ENCODE measurements at places on chromosomes 16 and 17.

DNA sequence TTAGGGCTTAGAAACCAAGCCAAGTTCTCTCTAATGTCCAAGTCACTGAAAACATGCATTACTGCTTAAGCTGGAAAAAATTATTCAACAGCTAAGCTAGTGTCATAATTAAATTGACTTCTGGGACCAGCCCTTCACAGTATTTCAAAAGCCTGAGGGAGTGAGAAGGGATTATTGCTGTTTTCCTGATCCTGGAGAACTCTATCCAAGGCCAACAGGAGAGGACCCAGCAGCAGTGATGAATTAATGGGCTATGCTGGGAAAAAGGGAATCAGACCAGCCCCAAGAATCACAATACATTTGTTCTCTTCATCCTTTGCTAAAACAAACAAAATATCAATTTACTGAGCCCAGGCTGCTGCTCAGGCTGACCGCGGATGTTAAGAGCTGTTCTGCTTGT is 34.5 kb upstream of the CLEC3A start:
- peak; percentile 67 for DNase-seq

- no peak for DNase-seq
Observed at GRCh38 chr17:81511554-81511803, 1.1 kb downstream of the ACTG1 start.

DNA sequence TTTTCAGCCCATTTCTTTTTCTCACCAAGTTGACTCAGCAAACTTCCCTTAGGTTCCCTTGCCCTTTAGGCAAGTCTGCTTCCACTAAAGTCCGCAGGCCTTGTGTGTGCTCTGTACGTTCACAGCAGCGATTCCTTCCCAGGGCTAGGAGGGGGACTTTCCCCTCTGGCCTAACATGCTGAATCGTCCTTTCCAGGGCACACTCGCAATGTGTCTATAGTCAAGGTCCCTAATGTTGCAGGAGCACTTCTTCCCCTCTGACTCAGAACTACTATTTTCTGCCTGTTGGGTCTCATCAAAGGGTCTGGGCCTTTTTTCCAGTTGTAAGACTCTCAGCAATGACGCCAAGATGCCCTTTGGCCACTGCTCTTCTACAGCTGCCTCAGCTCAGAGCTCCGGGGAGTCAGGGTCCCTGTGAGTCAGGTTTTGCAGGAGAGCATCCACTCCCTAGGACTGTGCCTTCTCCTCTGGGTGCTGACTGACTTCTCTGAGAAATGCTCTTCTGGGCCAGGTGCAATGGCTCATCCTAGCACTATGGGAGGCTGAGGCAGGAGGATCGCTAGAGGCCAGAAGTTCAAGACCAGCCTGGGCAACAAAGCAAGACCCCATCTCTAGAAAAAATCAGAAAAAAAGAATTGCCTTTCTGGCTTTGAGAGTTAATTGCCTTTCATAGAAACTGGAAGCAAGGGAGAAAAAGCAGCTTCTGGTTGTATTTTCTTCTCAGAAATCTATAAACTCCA is 64.4 kb upstream of the TBX2 start:
- no peak for DNase-seq

- peak; percentile 36 for DNase-seq
Observed at GRCh38 chr17:1312261-1312870, 32.9 kb downstream of the TRARG1 start.

GRCh38 chr16:2475413-2476344 is 752 bp downstream of the TBC1D24 start:
- no peak for DNase-seq

- DNase-seq = no peak
Observed at GRCh38 chr16:50722960-50723359, 18.9 kb upstream of the CYLD start.

DNA sequence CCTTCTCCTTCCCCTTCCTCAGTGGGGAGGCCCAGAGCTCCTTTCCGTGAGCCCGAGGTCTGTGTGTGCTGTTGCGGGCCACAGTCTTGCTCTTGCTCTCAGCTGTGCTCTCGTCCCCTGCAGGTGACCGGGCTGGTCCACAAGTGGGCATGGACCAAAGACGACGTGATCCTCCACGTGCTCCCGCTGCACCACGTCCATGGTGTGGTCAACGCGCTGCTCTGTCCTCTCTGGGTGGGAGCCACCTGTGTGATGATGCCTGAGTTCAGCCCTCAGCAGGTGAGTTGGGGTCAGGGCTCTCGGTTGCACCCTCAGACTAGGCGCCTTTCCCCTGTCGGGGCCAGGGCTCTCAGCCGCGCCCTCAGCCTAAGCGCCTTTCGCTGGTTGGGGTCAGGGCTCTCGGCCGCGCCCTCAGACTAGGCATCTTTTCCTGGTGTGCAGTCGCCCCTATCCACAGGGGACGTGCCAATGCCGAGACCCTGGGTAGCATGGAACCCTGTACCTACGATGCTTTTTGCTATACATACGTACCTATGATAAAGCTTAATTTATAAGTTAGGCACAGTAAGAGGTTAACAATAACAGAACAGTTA is 8.9 kb downstream of the ACSF3 start:
- DNase-seq = no peak

DNA sequence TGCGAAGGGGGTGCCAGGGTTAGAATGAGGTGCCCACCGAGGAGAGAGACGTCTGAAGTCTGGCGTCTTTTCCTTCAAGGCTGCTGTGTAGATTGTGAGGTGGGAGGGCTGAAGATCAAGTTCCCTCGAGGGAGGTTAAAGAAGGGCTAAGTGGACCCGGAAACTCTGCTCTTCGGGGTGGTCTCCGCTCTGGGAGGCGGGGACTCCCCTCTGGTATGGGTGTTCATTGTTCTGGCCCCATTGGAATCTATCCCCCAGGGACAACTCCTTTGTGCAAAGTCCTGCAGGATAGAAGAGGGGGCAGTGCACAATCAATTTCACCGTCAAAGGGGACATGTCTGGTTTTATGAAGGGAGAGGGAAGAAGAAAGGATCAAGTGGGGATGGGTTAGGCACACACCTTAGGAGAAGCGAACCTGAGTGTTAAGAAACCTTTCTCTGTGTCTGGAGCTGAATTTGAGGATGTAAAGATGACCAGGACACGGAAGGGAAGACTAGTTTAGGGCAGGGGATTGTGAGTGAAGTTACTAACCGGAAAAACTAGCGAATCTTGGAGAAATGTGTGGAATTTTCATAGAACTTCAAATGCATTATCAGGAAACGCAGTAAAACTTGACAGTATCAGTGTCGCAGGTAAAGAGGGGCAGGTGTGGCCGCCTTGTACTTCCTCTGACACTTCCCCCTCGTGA is 809 bp upstream of the RAB34 start:
- no peak for DNase-seq

GRCh38 chr16:54233615-54234014 is 53.0 kb downstream of the IRX3 start:
- peak; percentile 81 for DNase-seq

DNA sequence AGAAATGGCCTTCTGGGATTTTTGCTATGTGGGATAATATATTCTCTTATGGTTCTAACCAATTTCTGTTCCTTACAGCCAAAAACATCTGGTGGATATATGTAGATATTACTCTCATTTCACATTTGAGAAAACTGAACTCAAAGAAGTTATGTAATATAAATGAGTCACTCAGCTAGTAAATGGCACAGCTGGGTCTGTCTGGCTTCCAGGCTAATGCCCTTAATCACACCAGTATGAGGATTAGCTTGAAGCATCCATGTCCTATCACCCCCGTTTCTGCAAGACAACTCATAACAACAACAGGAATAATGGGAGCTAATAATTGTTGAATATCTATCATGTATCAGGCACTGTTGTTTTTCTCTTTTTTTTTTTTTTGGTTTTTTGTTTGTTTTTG is 34.4 kb upstream of the USP7 start:
- peak; percentile 77 for DNase-seq

DNA sequence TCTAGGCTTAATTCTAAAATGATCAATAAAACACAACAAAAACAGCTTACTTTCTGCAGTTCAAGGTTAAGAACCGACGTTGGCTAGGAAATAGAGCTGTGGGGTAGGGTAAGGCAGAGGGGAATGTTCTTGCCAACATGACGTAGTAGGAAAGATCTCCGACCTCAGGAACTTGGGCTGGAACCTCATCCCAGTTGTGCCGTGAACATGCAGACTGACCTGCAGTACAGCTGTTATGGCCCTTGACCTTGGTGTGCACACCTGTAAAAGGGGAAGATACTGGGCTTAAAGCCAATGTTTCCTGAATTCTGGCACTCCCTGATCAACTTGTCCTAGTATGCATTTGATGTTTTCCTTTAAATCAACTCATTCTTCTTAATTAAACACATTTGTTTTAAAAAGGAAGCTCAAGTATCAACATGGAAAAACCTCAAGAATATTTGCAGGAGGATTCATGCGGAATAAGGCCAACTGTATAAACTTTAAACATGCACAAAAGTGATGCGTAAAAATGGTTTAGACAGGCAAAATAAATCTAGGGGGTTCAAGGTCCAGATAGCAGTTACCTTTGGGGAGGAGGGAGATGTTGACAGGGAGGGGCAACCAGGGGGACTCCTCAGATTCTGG is 14.2 kb upstream of the SLC6A2 start:
- no peak for DNase-seq

DNA sequence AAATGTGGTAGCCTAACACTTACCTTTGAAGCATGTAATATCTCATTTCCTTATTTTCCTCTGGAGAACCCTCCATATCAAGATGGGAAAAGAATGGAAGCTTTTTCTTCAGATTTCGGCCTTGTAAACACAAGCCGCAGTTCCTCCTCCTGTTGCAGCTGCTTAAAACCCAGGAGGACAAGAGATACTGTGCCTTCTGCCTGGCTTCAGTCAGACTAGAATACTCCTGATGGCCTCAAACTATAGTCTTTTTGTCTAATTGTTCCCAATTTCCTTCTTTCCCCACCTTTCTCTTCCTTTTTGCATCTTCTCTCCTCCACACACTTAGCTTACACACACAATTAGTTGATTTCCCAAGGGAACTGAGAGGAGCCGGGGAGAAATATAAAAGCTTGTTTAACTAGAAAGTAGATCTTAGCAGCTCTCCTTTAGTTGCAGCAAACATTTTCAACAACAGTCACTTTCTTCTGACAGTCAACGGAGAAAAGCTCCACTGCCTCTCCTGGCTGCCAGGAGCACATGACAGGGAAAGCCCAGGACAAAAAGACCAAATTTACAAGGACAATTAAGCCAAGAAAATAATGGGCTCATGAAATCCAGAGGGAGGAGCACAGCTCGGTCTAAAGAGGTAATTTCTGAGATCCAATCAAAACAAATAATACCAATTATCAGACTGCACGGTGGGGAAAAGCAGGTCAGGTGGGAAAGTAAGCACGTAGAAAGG is 76.4 kb upstream of the C17orf78 start:
- DNase-seq = no peak

- DNase-seq = no peak
Observed at GRCh38 chr17:78997231-78997741, 12.3 kb downstream of the CANT1 start.

DNA sequence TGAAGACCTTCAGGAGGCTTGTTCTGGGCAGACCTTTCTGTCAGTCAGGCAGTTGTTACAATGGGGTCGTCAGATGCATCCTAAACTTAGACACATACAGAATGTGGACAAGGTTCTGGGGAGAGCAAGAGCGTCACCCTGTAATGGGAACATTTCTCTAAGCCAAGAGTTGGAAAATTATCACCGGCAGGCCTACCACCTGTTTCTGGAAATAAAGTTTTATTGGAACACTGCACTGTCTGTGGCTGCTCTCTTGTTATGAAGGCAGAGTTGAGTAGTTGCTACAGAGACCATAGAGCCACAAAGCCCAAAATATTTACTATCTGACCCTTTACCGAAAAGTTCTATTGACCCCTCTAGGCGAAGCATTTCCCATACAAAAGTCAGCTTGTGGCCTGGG is 106.2 kb downstream of the CPPED1 start:
- no peak for DNase-seq

DNA sequence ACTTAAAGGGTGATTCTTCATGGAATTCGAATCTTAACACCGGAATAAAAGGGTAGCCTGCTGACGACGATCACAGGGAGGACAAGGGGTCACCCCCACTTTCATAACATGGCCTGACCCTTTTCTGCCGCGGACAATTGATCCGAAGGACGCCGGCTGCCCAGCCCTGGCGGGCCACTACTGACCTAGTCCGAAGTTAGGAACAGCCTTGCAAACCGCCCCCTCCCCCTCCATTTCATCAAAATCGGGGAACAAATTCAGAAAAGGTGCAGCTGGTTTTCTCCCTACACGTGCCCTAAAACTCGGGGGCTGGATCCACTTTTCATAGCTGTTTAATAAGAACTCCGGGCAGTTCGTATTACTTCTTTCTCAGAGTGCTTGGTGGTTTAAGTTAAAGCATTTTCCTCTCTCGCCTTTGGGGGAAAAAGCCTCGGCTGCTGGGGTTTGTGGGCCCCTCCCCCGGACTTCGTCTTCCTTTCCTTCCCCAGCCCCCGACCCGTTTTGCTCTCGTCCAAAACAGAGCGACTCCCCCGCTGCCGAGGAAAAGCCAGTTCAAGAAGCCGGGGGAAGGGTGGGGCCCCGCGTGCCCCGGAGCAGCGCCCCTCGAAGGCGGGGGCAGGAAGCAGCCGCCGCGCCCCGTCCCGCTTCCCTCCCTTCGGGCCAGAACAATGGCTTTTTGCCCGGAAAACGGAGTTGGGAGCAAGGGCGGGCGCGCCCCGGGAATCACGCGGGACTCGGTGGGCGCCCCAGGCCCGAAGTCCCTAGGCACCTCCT is 641 bp upstream of the CBX2 start:
- DNase-seq = peak; percentile 72

- peak; percentile 80 for DNase-seq
Observed at GRCh38 chr16:89505204-89506112, 2.7 kb upstream of the SPG7 start.

GRCh38 chr17:10698096-10698818 is 863 bp downstream of the ADPRM start:
- peak; percentile 21 for DNase-seq

- DNase-seq = no peak
Observed at GRCh38 chr17:40597156-40597555, 31.9 kb upstream of the CCR7 start.

Measured in umbilical cord (tissue), 2 donors.